ENCODE measurements at places on chromosomes 4 and X. TPM values are rescaled to one million over a fixed set of nuclear protein-coding genes. Genes with fewer than 3 reads are reported as not detected.

DNA sequence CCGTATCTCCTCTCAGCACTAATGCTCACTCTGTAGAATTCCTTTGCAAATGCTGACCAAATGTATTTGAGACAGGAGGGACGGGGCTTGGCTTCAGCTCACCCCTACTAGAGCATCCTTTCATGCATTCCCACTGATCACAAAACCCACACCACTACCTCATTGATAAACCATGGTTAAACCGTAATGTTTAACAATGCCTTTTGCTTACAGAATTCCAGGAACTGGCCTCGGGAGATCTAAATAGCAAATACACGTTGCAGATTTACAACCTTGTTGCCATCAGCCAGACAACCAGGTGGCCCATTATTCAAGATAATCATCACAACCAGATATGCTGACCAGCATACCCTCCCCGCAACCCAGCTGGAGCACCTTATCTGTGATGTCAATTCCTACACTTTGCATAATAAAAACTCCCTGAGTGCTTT, 391.9 kb downstream of the KCTD8 start:
- no peak for DNase-seq
- no peaks in the 10 kb centered on the region for H3K27me3 ChIP-seq
- no peaks in the 10 kb centered on the region for H3K4me1 ChIP-seq

DNA sequence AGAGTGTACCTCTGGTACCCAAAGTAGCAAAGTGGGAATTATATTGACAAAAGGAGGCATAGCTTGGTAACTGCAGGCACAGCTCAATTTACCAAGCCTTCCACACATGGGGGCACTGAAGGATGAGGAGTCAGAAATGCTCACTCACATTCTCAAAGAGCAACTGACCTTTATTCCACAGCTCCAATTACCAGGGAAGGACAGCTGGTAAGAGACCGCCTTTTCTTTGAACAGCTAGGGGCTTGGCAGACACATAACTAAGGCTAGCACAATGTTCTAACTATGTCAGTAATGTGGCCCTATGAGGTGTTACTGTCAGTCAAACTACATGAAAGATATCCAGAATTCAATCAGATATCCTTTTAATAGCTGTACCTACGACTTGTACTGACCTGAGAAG, 20.5 kb upstream of the STS start:
- H3K27me3 ChIP-seq: no peaks in the 10 kb centered on the region
- H3K4me3 ChIP-seq: no peak overlapping the region
- H3K4me1 ChIP-seq: no peaks in the 10 kb centered on the region

GRCh38 chrX:132740316-132741123, 217.9 kb downstream of the HS6ST2 start:
- no peaks in the 10 kb centered on the region for H3K36me3 ChIP-seq
- DNase-seq: no peak
- peaks cover 19% of the 10 kb centered on the region for H3K4me1 ChIP-seq
- H3K27ac ChIP-seq: no peak overlapping the region

DNA sequence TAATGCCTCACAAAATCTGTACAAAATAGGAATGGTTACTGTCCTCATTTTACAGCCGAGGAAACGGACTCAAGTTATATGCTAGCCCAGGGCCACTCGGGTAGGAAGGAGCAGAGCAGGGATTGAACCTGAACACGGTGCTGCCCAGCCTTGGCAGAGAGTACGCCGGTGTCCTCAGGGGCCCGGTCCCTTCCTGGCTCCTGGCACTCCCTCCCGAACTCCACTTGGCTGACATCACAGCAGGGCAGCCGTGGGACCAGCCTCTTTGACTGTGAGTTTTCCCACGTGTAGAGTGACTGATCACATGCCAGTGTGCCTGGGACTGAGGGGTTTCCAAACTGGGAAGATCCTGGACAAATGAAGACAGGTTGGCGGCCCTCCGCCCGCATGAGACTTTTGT, 23.7 kb downstream of the MAN2B2 start:
- H3K4me3 ChIP-seq: no peak overlapping the region
- no peak overlapping the region for H3K27ac ChIP-seq
- H3K4me1 ChIP-seq: no peaks in the 10 kb centered on the region
- no peaks in the 10 kb centered on the region for H3K27me3 ChIP-seq

DNA sequence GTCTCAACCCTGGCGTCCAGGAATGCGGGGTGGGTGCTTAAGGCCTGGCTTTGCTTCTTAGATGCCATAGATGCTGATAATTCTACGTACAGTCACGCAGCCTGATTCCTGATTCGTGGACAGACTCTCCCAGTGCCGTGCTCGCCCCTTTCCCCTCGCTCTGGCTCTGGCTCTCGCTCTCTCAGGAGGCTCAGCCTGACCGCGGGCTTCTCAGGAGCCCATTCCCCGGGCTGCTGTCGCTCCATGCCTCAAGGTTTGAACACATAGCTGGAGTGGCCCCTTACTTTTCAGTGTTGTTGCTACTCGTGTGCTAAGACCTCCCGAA, 59.2 kb upstream of the ZC4H2 start:
- H3K4me1 ChIP-seq: peaks cover 10% of the 10 kb centered on the region
- H3K4me3 ChIP-seq: peak overlapping the region; percentile 91
- H3K27ac ChIP-seq: peak overlapping the region; percentile 91
- peaks cover 3% of the 10 kb centered on the region for H3K36me3 ChIP-seq
- no peaks in the 10 kb centered on the region for H3K27me3 ChIP-seq
- no peak for DNase-seq

DNA sequence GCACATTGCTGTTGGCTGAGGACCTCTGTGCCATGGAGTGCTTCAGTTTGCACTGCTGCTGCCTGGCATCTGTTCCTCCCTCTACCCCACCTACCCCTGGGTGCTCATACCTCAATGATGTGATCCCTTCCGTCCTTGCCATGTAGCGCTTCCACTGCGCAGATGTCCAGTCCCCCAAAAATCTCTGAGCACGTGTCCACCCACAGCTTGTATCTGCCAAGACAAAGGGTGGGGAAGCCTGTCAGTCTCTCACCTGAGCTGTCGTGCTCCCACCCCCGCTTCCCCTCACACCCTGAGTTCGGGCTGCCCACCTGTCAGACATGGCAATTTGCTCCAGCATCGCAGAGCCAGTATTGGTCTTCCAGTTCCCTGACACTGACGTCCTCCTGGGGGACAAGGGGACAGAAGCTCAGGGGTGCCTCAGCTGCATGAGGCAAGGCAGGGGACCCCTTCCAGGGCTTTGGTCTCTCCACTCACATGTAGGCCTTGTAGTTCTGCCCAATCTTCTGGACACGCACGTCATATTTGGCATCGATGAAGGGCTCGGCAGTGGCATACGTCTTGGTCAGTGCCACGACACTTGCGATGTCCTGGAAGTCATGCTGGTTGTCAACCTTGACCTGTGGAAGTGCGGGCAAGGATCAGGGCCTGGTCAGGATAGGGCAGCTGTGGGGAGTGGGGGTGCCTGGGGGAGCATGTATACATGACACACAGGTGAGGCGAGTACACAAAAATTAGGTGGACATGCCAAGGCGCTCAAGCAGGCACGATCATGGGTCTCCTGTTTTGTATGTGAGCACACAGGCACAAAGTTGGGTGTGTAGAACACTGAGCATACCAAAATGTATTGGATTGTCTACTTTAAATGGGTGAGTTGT, 6.0 kb upstream of the TIMP1 start:
- no peak overlapping the region for H3K27ac ChIP-seq
- no peak overlapping the region for H3K4me3 ChIP-seq
- H3K4me1 ChIP-seq: peaks cover 23% of the 10 kb centered on the region
- H3K36me3 ChIP-seq: peaks cover 13% of the 10 kb centered on the region
- DNase-seq: no peak
- H3K27me3 ChIP-seq: peaks cover 2% of the 10 kb centered on the region

DNA sequence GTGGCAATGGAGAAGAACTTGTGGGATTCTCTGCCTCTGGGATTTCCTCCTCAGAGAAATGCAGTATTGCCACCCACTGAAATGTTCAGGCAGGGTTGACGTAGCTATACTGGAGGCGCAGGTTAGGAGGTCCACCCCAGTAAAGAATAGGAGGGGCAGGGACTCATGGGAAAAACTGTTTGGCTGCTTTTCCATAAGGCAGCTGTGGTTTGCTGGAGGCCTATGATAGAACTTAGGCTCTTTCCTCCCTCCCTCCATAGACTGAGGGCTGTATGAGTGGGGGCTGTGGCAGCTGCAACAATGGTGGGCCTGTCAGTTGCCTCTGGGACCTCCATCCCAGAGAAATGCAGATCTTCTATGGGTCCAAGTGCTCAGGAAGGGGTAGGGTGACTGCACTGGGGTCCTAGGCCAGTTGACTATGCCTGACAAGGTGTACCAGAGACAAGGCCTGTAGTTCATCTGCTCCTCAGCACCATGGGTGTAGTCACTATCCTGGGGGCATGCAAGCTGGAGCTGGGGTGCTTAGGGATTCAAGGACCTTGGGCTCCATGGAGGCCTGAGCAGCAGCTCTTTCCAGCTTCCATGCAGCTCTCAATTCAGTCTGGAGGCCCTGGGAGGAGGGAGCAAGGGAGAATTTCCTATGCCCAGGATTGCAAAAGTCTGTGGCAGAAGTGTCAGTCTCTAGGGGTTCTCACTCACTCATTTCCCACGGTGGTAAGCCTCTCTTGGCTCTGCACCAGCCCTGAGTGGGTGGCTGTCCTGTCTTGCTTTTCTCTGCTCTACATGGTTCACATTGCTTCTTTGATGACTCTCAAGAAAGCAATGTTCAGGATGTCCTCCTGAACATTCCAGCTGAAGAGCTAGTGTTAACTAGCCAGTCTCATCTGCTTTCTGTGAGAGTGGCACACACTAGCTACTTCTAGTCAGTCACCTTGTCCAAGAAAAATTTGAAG, 353.0 kb downstream of the IDS start:
- DNase-seq: no peak
- H3K4me3 ChIP-seq: no peak overlapping the region
- H3K36me3 ChIP-seq: no peaks in the 10 kb centered on the region
- H3K27ac ChIP-seq: no peak overlapping the region

- no peaks in the 10 kb centered on the region for H3K36me3 ChIP-seq
- H3K27ac ChIP-seq: no peak overlapping the region
- DNase-seq: no peak
- H3K27me3 ChIP-seq: no peaks in the 10 kb centered on the region
- H3K4me3 ChIP-seq: no peak overlapping the region
These were observed 470.6 kb upstream of the GALNTL6 start for GRCh38 chr4:171342646-171343045.

DNA sequence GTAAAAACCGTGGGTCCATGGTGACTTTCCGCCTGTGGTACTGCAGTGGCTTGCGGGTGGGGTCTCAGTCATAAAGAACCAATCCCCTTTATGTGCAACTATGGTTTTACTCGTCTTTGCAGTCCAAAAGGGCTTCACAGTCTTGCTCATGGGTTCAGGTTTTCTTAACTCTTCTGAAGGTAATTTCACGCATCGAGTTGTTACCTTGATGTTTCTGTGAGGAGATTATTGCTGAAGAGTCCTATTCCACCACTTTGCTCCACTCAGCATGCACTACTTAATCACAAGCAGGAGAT, 41.5 kb downstream of the F8 start:
- H3K36me3 ChIP-seq: no peaks in the 10 kb centered on the region
- no peak for DNase-seq
- no peak overlapping the region for H3K27ac ChIP-seq

DNA sequence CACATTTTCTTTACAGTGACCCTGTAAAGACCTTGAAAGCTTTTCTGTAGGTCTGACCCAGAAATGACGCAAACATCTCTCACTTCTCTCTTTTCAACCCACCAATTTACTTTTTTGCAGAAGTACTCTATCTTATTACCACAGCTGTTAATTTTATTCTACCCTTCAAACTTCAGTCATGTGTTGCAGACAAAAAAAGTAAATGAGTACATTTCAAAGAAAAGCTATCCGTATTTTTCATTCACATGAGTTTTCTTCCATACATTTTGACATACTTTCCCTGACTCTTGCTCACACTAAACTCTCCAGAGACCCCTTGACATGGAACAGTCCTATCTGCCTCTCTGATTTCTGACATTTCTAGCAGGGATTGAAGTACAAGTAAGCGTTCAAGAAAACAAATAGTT, 51.7 kb downstream of the SLC7A11 start:
- H3K27ac ChIP-seq: no peak overlapping the region
- H3K4me1 ChIP-seq: no peaks in the 10 kb centered on the region
- H3K27me3 ChIP-seq: no peaks in the 10 kb centered on the region

DNA sequence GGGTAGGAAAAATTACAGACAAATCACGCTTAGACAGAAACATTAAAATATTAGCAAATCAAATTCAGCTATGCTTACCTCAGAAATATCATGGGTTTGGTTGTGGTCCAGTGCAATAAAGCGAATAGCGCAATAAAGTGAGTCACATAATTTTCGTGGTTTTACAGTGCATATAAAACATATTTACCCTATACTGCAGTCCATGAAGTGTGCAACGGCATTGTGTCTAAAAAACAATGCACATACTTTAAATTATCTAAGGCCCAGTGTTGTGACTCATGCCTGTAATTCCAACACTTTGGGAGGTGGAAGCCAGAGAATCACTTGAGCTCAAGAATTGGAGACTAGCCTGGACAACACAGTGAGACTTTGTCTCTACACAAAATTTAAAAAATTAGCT, 195.7 kb upstream of the IL1RAPL1 start:
- H3K27me3 ChIP-seq: no peaks in the 10 kb centered on the region
- no peak overlapping the region for H3K4me3 ChIP-seq
- no peak for DNase-seq
- no peaks in the 10 kb centered on the region for H3K4me1 ChIP-seq
- H3K36me3 ChIP-seq: no peaks in the 10 kb centered on the region

- H3K27me3 ChIP-seq: no peaks in the 10 kb centered on the region
- H3K4me1 ChIP-seq: no peaks in the 10 kb centered on the region
- DNase-seq: no peak
- H3K27ac ChIP-seq: no peak overlapping the region
These were observed 804.9 kb downstream of the RAB28 start for GRCh38 chr4:12679217-12679616.

DNA sequence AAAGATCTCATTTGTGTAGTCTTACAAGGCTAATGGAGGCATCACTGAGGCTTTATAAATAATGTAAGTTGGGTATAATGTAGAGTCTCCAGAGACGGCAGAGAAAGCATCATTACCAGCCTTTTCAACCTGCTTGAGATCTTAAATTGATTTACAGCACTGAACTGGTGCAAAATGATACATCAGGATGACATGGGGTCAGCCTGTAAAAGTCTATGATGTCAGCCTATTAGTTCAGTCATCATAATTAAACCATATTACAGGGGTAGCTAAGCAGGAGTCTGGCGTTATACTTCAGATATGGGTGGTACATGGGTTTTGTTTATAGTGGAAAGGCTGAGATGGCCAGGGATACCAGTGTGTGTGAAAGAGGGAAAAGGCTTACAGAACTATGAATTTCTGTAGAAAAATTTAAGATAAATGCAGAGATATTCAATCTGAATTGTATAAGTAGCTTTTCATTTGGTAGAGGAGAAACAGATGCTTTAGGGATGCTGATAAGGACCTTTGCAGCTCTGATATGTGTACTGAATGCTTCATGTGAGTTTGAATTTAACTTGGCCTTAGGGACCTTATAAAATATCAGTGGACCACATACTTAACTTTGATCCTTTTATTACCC, 2.7 kb downstream of the SMAD1 start:
- peaks cover 32% of the 10 kb centered on the region for H3K27me3 ChIP-seq
- DNase-seq: no peak

GRCh38 chr4:37601531-37601930, 84.6 kb downstream of the RELL1 start:
- no peaks in the 10 kb centered on the region for H3K36me3 ChIP-seq
- H3K4me3 ChIP-seq: no peak overlapping the region
- peaks cover 20% of the 10 kb centered on the region for H3K4me1 ChIP-seq

ADH1B gene
- total RNA-seq: not detected

F8A1 gene
- total RNA-seq: 25.0 TPM

SERTM2 gene
- not detected for total RNA-seq

PDGFRA gene
- 0.28 TPM for total RNA-seq

GLRA3 gene
- total RNA-seq: not detected

TLR10 gene
- total RNA-seq: not detected

CXCL10 gene
- 4.3 TPM for total RNA-seq

SOX3 gene
- total RNA-seq: not detected
